ENCODE measurements at places on chromosomes 4 and X. TPM values are rescaled to one million over a fixed set of nuclear protein-coding genes. Genes with fewer than 3 reads are reported as not detected.

- no peak for DNase-seq
- H3K36me3 ChIP-seq, result peaks cover 32% of the 10 kb centered on the region
- H3K27ac ChIP-seq, result no peak overlapping the region
- peaks cover 9% of the 10 kb centered on the region for H3K4me1 ChIP-seq
- H3K4me3 ChIP-seq, result no peak overlapping the region
Measured at GRCh38 chrX:9706421-9706820, 59.2 kb downstream of the GPR143 start.

DNA sequence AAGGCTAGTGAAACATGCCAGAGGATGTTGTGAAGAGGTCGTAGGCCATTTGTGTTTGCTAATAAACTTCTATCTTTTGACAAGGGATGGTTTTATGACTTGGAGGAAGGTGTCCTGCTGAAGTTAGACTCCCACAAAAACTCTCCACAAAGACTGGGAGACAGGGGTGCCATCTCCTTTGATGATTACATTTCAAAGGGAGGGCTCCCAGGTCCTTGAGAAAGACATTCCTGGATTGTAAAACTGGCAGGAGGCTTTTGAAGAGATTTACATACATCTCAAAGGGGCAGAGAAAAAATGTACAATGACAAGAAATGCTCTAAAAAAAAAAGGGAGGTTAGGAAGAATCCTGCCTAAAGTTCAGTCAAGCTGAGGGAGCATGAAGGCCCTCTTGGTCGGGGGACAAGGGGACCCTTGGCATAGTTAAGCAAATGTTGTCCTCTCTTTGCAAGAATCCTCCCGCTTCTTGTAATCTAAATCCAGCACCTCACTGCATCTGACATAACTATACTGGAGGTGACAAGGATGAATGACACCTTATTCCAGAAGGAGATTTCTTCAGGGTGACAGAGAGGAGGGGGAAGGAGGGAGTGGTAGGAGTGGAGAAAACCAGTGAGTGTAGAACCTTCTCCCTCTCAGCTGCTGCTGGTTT lies 41.1 kb upstream of the MGST2 start:
- no peaks in the 10 kb centered on the region for H3K36me3 ChIP-seq
- no peak overlapping the region for H3K4me3 ChIP-seq

DNA sequence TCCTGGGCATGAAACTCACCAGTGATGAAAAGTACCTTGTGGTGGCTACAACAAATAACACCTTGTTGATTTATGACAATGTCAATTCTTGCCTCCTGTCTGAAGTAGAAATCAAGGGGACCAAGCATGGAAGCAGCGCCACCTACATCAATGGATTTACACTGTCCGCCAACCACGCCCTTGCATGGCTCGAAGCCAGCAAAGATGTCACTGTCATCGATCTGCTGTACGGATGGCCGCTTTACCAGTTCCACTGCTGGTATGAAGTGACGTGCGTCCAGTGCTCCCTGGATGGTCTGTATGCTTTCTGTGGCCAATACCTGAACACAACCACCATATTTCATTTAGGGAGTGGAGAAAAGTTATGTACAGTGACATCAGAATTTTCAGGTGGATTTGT lies 200.5 kb downstream of the NWD2 start:
- no peaks in the 10 kb centered on the region for H3K27me3 ChIP-seq
- no peaks in the 10 kb centered on the region for H3K4me1 ChIP-seq
- H3K36me3 ChIP-seq, result no peaks in the 10 kb centered on the region
- H3K27ac ChIP-seq, result no peak overlapping the region
- no peak overlapping the region for H3K4me3 ChIP-seq

DNA sequence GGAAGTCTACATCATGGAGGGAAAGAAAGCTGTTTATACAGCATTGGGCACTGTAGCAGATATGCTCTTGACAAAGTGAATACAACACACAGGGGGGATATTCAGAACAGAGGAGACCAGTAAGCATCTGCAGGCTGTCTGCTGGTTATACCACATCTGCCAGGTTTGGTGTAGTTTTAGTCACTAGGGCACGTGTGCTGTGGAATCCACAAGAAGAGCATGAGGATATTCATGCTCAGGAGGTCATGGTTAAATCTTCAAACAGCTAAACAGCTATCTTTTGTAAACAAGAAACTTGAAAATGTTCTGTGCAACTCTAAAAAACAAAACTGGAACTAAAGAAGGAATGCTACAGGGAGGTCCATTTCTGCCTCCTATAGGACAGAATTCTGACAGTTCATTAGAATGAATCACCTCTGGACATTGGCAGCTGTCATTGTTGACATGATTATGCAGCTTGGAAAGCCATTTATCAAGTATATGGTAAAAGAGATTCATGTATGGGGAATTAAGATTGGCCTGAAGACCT lies 175.8 kb downstream of the RCHY1 start:
- H3K4me1 ChIP-seq, result no peaks in the 10 kb centered on the region
- no peak for DNase-seq
- H3K27ac ChIP-seq, result no peak overlapping the region
- no peaks in the 10 kb centered on the region for H3K27me3 ChIP-seq
- no peaks in the 10 kb centered on the region for H3K36me3 ChIP-seq

GRCh38 chr4:118727360-118727759 lies 42.2 kb downstream of the METTL14 start:
- no peak overlapping the region for H3K27ac ChIP-seq
- DNase-seq, result no peak
- no peaks in the 10 kb centered on the region for H3K27me3 ChIP-seq
- peaks cover 8% of the 10 kb centered on the region for H3K4me1 ChIP-seq
- H3K4me3 ChIP-seq, result no peak overlapping the region

- no peaks in the 10 kb centered on the region for H3K4me1 ChIP-seq
- no peak for DNase-seq
- peaks cover 42% of the 10 kb centered on the region for H3K27me3 ChIP-seq
- no peak within 1 kb of the TSS for H3K4me3 ChIP-seq
- no peak within 1 kb of the TSS for H3K27ac ChIP-seq
- no peaks in the 10 kb centered on the region for H3K36me3 ChIP-seq
Measured at GRCh38 chr4:9781343-9782135, at the start of gene DRD5. DRD5 (plus strand) TSS chr4:9781634; CDS start chr4:9782030, 396 bp downstream.

- H3K4me1 ChIP-seq, result no peaks in the 10 kb centered on the region
- H3K36me3 ChIP-seq, result no peaks in the 10 kb centered on the region
- no peaks in the 10 kb centered on the region for H3K27me3 ChIP-seq
- DNase-seq, result no peak
Measured at GRCh38 chr4:157372567-157372966, 152.0 kb downstream of the GRIA2 start.

- H3K27ac ChIP-seq, result no peak overlapping the region
- no peak overlapping the region for H3K4me3 ChIP-seq
- no peaks in the 10 kb centered on the region for H3K27me3 ChIP-seq
- DNase-seq, result no peak
- no peaks in the 10 kb centered on the region for H3K4me1 ChIP-seq
- H3K36me3 ChIP-seq, result no peaks in the 10 kb centered on the region
Measured at GRCh38 chr4:67103001-67103747, 442.1 kb downstream of the CENPC start.

DNA sequence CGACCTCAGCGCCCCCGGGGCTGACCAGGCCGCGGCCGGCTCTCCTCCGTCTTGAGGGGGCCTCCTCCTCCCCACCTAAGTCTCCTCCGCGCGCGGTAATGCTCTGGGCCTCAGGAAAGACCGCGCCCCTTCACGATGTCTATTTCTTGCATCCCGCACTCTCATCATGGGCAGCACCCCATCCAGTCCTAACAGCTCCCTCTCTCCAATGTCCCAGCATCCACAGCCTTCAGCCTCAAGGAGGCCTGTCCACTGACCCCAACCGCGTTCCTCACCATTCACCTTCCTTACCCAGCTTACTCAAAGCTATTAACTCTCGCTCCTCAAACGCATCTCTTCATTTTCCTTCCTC lies 77.5 kb downstream of the MAGED4 start:
- H3K27me3 ChIP-seq, result no peaks in the 10 kb centered on the region
- H3K4me1 ChIP-seq, result no peaks in the 10 kb centered on the region
- H3K4me3 ChIP-seq, result peak overlapping the region; percentile 60
- peak overlapping the region; percentile 83 for H3K27ac ChIP-seq
- no peak for DNase-seq

- no peaks in the 10 kb centered on the region for H3K4me1 ChIP-seq
- no peaks in the 10 kb centered on the region for H3K27me3 ChIP-seq
- H3K27ac ChIP-seq, result no peak overlapping the region
- H3K4me3 ChIP-seq, result no peak overlapping the region
- no peaks in the 10 kb centered on the region for H3K36me3 ChIP-seq
Measured at GRCh38 chrX:22969411-22969810, 30.3 kb upstream of the DDX53 start.

GRCh38 chrX:66130469-66130868 lies 33.6 kb upstream of the HEPH start:
- no peaks in the 10 kb centered on the region for H3K27me3 ChIP-seq
- no peak overlapping the region for H3K4me3 ChIP-seq
- H3K36me3 ChIP-seq, result no peaks in the 10 kb centered on the region
- no peaks in the 10 kb centered on the region for H3K4me1 ChIP-seq

GRCh38 chrX:111349101-111349500 lies 62.9 kb downstream of the DCX start:
- no peaks in the 10 kb centered on the region for H3K27me3 ChIP-seq
- H3K4me1 ChIP-seq, result no peaks in the 10 kb centered on the region
- H3K27ac ChIP-seq, result no peak overlapping the region
- H3K36me3 ChIP-seq, result no peaks in the 10 kb centered on the region

DNA sequence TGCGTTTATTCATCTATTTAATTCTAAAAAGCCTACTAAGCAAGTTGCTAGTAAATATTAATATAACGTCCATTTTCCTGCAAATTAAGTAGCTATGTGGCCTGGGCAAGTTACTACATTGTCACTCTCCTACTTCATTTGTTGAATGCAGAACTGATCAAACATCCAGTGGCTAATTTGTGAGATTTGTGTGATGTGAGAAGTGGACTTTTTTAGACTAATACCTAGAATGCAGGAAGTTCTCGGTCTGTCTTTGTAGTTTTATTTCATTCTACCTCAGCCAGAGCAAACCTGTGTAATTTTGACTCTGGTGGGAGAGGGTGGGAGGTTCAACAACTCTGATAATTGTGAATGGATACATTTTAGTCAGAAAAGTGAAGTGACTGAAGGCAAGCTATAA lies 840 bp downstream of the GUF1 start:
- DNase-seq, result no peak
- no peaks in the 10 kb centered on the region for H3K27me3 ChIP-seq
- H3K4me3 ChIP-seq, result peak overlapping the region; percentile 95
- no peaks in the 10 kb centered on the region for H3K36me3 ChIP-seq

GRCh38 chr4:168857546-168858314 lies 152.3 kb downstream of the CBR4 start:
- H3K27me3 ChIP-seq, result no peaks in the 10 kb centered on the region
- no peaks in the 10 kb centered on the region for H3K36me3 ChIP-seq
- H3K4me1 ChIP-seq, result peaks cover 17% of the 10 kb centered on the region
- H3K4me3 ChIP-seq, result no peak overlapping the region
- H3K27ac ChIP-seq, result no peak overlapping the region
- DNase-seq, result no peak

DNA sequence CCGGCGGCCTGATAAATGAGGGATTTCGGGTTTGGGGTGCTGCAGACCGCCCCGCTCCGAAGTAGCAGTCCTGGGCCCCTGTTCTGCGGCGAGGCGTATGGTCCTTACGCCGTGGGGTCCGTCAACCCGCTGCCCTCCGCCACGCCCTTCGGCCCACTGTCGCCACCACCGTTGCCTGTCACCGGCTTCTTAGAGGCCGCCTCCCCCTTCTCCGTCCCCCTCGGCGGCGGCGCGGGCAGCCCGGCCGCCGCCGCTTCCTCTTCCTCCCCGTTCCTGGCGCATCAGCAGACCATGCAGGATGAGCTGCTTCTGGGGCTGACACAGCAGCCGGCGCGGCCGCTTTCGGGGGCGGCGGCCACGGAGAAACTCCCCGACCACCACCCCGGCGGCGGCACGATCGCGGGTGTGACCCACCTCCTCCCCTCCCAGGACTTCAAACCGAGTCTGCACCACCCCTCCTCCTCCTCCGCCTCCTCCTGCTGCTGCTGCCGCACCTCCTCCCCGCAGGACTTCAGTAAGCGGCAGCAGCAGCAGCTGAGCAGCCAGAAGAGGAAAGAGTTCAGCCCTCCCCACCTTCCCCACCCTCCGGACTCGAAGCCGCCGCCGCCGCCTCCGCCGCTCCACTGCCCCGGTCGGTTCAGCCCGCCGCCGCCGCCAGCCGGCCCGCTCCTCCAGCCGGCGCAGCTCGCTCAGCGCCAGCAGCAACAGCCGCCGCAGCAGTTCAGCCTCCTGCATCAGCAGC lies 549 bp downstream of the CPEB2 start:
- H3K4me1 ChIP-seq, result peaks cover 9% of the 10 kb centered on the region
- DNase-seq, result peak; percentile 76
- H3K27ac ChIP-seq, result peak overlapping the region; percentile 100
- peak overlapping the region; percentile 90 for H3K4me3 ChIP-seq

GRCh38 chr4:105594099-105595010 lies 41.9 kb downstream of the ARHGEF38 start:
- no peaks in the 10 kb centered on the region for H3K4me1 ChIP-seq
- no peaks in the 10 kb centered on the region for H3K36me3 ChIP-seq
- no peak for DNase-seq

DNA sequence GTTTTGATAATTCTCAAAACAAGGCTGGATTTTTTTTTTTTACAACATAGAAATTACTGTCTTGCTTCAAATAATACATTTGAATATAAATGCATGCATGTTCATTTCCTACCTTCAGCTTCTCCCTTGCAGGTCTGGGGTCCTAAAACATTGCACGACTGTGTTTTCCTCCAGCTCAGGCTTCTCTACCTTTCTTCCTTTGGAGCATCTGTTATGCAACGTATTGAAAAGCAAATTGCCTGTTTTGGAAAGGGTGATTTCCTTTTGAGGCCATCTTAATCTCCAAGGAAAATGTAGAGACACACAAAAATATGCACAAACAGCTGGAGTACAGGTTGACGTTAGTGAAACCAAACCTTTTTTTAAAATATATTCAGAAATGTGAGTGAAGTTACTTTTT lies 115.6 kb upstream of the TLL1 start:
- no peaks in the 10 kb centered on the region for H3K27me3 ChIP-seq
- DNase-seq, result no peak
- no peaks in the 10 kb centered on the region for H3K4me1 ChIP-seq
- H3K4me3 ChIP-seq, result no peak overlapping the region
- H3K27ac ChIP-seq, result no peak overlapping the region
- no peaks in the 10 kb centered on the region for H3K36me3 ChIP-seq

GRCh38 chr4:159564615-159565014 lies 461.7 kb downstream of the RAPGEF2 start:
- H3K4me3 ChIP-seq, result no peak overlapping the region
- no peak overlapping the region for H3K27ac ChIP-seq
- no peaks in the 10 kb centered on the region for H3K27me3 ChIP-seq
- DNase-seq, result no peak
- H3K36me3 ChIP-seq, result no peaks in the 10 kb centered on the region
- H3K4me1 ChIP-seq, result no peaks in the 10 kb centered on the region

- no peak overlapping the region for H3K4me3 ChIP-seq
- H3K4me1 ChIP-seq, result peaks cover 6% of the 10 kb centered on the region
- H3K27me3 ChIP-seq, result peaks cover 19% of the 10 kb centered on the region
- DNase-seq, result no peak
- no peak overlapping the region for H3K27ac ChIP-seq
Measured at GRCh38 chr4:185587030-185587426, 51.7 kb upstream of the PDLIM3 start.

TBC1D8B gene
- total RNA-seq, result 1.5 TPM

EMCN gene
- 7.9 TPM for total RNA-seq

TCEAL6 gene
- not detected for total RNA-seq

TGIF2LX gene
- total RNA-seq, result not detected

PLXNB3 gene
- total RNA-seq, result 0.14 TPM

SPP1 gene
- 44.2 TPM for total RNA-seq

GSX2 gene
- total RNA-seq, result not detected

NXF2B gene
- not detected for total RNA-seq

TET2 gene
- 17.1 TPM for total RNA-seq

Measured in thymus (tissue), 14 donors.